ENCODE measurements at places on chromosomes 2 and 18. TPM values are rescaled to one million over a fixed set of nuclear protein-coding genes. Genes with fewer than 3 reads are reported as not detected.

The TOGARAM2 gene
- 6.4 TPM for total RNA-seq

The CCL20 gene
- not detected for total RNA-seq

The WBP1 gene
- 49.4 TPM for total RNA-seq

The DAPL1 gene
- not detected for total RNA-seq

The IL36G gene
- total RNA-seq, result 0.29 TPM

The OSBPL1A gene
- total RNA-seq, result 1.1 TPM

The GRHL1 gene
- 1.8 TPM for total RNA-seq

The ST8SIA5 gene
- 0.32 TPM for total RNA-seq

The KIAA2012 gene
- not detected for total RNA-seq

The LYPD1 gene
- not detected for total RNA-seq

The VWC2L gene
- total RNA-seq, result not detected

The PNO1 gene
- total RNA-seq, result 16.0 TPM

The ALPI gene
- not detected for total RNA-seq

The CELF4 gene
- not detected for total RNA-seq

The ALPP gene
- total RNA-seq, result not detected

The CLEC4F gene
- 0.27 TPM for total RNA-seq

The ASAP2 gene
- 0.20 TPM for total RNA-seq

The OBSL1 gene
- total RNA-seq, result 0.25 TPM

The RGPD4 gene
- total RNA-seq, result not detected

The CCDC148 gene
- not detected for total RNA-seq

The AGXT gene
- total RNA-seq, result not detected

The VIL1 gene
- 0.27 TPM for total RNA-seq

The TNFAIP6 gene
- not detected for total RNA-seq

The GALNT3 gene
- 15.4 TPM for total RNA-seq

The FBXO36 gene
- 0.17 TPM for total RNA-seq

The CAPN14 gene
- total RNA-seq, result 0.68 TPM

The RFX8 gene
- total RNA-seq, result 2.8 TPM

The NEB gene
- 0.12 TPM for total RNA-seq

The PIEZO2 gene
- not detected for total RNA-seq

The DLGAP1 gene
- total RNA-seq, result 0.44 TPM

The TTC32 gene
- total RNA-seq, result 17.7 TPM

The MRPL19 gene
- 42.6 TPM for total RNA-seq

The MOCOS gene
- 0.17 TPM for total RNA-seq

The CACNB4 gene
- 0.80 TPM for total RNA-seq

The GPR155 gene
- total RNA-seq, result 19.2 TPM

The NEURL3 gene
- total RNA-seq, result 1.2 TPM

The SCRN3 gene
- 18.5 TPM for total RNA-seq

The TCF23 gene
- 0.05 TPM for total RNA-seq

The MEP1B gene
- total RNA-seq, result 0.10 TPM

The SCYGR4 gene
- not detected for total RNA-seq

The KLHL41 gene
- not detected for total RNA-seq

The FNDC4 gene
- total RNA-seq, result not detected

The IL36B gene
- not detected for total RNA-seq

The CNTNAP5 gene
- total RNA-seq, result not detected

The ANKRD62 gene
- total RNA-seq, result not detected

The ARHGAP28 gene
- not detected for total RNA-seq

The RBM43 gene
- 4.6 TPM for total RNA-seq

The CDH7 gene
- total RNA-seq, result not detected

The CD226 gene
- total RNA-seq, result 125 TPM

The EVX2 gene
- not detected for total RNA-seq

The COA5 gene
- 20.7 TPM for total RNA-seq

The CDK5R2 gene
- not detected for total RNA-seq

The VSNL1 gene
- total RNA-seq, result not detected

Measured in T-helper 1 cell treated with Interleukin-12 subunit alpha and Interleukin-12 subunit beta and Interleukin-4 antibody, amounts not matched to agents 30 ng/mL and 1 ng/mL, for 36 hours (primary cell).